Mesenchymal stem cell (in vitro differentiated cells and primary cell): ENCODE measurements at places on chromosomes 3 and 15.

DNA sequence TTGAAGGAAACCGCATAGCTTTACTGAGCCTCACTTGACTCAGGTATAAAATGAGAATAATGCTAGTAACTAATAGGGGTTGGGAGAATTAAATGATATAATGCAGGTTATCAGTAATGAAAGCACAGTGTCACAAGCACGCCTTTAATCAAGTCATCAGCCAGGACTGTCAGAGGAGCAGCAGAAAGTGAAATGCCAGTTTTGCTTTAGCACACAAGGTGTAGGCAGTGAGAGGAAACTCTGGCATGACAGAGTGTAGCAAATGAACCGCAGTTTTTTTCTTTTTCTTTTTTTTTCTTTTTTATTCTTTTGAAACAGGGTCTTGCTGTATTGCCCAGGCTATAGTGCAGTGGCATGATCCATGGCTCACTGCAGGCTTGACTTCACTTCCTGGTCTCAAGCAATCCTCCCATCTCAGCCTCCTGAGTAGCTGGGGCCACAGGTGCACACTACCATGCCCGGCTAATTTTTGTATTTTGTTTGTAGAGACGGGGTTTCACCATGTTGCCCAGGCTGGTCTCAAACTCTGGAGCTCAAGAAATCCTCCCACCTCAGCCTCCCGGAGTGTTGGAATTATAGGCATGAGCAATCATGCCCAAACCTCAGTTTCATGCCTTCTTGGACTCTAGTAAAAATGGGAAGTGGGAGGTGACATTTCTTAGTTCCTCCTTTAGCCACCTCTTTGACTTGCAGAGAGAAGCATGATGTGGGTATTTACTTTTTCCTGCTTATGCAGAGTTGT, 9.7 kb upstream of the SCAANT1 start:
- DNase-seq: no peak

DNA sequence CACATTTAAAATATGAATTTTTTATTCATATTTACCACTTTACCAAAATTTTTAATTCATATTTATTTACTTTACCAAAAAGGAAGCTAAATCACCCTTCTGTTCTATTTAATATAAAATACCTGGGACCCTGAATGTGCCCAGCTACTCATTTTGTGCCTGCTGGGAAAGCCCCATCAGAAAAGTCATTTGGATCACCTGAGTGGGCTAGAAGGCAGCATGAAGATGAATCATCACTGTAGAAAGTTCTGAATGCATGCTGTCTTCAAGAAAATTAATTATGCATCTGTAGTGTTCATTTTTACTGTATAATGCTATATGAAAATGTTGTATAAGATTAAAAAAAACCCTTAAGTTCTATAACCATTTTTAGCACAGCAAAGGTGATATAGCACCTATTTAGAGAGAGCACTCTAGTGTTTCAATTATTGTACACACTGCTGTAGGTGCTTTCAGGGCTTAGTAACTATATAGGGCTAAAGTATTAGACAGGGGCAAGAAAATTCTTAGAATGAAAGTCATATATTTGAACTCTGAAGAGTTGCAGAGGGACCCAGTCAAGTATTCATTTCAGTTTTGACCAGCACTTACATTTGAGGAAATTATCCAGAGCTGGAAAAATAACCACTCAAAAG, 175.1 kb downstream of the NFKBIZ start:
- DNase-seq: no peak

DNA sequence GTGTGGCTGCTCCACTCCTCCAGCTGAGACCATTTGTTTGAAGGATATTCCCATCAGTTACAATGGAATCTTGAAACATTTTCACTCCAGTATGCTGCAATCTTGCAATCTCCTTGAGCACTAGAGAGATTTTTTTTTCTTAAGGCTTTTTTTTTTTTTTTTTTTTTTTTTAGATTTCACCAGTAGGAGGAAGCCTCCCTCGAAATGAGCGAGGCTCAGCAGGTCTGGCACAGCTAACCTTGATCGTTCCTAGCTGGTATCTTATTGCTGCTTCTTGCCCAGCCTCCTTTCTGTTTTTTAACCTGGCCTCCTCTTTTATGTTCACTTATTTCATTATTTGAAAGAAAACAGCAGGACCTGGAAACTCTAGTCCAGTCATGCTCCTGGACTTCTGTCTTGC, 48.1 kb downstream of the RAP2B start:
- DNase-seq: peak; percentile 38

DNA sequence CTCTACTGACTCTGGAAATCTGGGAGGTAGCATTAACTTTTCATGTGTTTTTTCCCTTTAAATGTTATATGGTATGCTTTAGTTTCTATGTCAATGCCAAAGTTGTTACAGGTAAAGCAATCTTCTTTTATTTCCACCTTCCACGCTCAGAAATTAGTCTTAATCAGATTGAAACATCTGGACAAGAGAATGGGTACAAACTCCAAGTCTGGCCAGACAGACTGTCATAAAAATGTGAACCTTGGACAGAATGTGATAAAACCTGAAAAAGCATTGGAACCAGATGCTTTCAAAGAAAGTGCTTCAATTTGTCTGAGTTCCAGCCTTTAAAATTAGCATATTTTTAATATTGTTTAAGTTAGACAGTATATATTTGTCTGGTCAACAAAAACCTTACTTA, 110.7 kb upstream of the P2RY1 start:
- no peak for DNase-seq

GRCh38 chr3:178802993-178803693, 266.9 kb downstream of the KCNMB2 start:
- DNase-seq: peak; percentile 59

GRCh38 chr3:66053550-66054094, 14.9 kb upstream of the MAGI1 start:
- DNase-seq: no peak

DNA sequence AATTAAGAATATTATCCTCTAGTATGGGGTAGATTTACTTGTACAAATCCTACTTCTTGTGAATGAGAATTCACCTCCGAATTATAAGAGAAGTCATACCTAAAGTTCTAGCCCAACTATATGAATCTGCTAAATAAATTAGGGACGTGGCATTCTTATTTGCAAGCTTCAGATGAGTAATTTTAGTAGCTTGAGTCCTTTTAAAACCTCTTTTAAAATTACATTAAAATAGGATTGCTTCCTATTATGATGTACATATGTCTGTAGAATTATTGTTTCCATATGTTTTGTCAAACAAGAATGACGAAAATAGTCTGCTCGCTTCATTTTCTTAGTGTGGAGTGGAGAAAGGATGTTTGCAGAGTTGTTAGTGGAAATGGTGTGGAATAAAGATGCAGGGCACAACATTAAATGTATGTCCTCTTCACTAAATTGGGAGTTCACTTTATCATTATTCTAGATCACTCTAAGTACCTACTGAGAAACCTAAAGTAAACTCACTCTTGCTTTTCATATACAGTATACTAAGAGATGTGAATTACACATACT, 59.4 kb downstream of the CMSS1 start:
- no peak for DNase-seq

- no peak for DNase-seq
Observed at GRCh38 chr15:63765338-63765737, 68.4 kb downstream of the HERC1 start.
